ENCODE measurements at places on chromosomes 4 and X. TPM values are rescaled to one million over a fixed set of nuclear protein-coding genes. Genes with fewer than 3 reads are reported as not detected.
A peak's percentile ranks its signal among the peaks of the same experiment; 100 is the strongest.

Gene NSG1
- under 0.01 TPM for total RNA-seq

DNA sequence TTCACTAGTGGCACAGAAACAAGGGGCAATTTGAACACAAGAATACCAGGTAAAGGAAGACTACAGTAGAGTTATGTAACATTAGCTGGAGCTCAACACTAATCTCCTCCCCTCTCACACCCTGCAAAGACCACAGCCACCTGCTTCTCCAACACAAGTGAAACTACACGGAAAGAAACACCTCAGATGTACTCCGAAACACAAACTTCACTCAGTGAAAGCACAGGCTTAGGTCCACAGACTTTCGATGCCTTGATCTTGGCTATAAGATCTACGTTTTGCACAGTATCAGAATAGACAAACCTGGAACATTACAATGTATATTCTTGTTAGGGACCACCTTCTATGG lies 7.6 kb downstream of the ACSL1 start:
- DNase-seq = no peak
- H3K27me3 ChIP-seq = no peaks in the 10 kb centered on the region
- peaks cover 4% of the 10 kb centered on the region for H3K4me1 ChIP-seq
- no peak overlapping the region for H3K4me3 ChIP-seq

DNA sequence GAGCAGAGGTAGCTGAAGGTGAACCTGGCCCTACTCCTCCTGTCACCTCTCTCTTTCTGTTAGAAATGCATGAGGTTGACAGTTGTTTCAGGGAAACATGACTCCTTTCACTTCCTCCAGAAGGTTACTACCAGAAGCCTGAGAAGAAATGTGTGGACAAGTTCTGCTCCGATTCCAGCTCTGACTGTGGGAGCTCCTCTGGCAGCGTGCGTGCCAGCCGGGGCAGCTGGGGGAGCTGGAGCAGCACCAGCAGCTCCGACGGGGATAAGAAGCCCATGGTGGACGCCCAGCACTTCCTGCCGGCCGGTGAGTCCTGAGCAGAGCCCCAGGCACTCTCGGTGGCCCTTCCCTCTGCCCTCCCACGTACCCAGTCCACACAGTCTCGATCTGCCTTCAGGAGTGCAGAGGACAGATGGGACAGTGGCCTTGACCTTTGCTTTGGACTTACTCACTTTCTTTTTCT lies 61.3 kb upstream of the TLR2 start:
- no peaks in the 10 kb centered on the region for H3K4me1 ChIP-seq
- no peak overlapping the region for H3K27ac ChIP-seq
- DNase-seq = no peak

DNA sequence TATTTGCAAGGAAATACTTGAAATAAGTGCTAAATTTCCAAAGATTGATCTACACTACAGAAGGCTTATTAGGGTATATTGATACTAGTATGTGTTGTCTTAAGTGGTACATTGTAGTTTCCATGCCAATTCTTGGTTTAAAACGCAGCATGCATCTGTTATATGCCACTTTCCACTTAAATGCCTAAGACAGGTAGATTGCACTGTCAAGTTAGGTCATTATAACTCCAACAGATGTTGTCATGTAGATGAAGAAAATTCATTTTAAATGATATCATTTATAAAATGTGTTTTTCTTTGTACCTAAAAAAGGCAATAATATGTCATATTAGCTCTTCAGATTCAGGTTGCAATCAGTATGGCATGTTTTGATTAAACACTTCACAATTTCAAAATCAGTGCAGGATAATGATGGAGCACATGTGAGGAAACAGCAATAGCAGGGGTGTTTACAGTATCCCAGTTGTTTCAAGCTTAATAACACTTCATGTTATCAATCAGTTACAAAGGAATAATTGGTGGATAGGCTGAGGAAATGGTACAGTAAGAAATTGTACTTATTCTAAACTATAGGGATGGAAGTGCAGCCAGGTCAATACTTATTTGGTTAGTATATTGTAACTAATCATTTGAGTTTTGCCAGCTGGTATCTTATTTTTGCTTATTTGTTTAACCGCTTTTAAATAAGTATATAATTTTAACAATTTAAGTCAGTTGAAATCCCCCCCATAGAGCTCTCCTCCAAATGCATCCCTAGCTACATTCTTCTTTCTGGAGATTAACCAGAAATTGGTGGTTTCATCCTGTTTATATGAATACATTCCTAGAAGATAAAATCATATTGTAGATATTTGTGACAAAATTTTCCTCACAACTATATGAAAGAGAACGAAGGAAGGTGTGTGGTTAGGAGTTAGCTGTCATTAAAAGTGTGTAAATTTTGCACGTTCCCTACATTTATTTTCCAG lies 454.4 kb upstream of the ATOH1 start:
- H3K4me1 ChIP-seq = no peaks in the 10 kb centered on the region
- H3K36me3 ChIP-seq = no peaks in the 10 kb centered on the region
- no peaks in the 10 kb centered on the region for H3K27me3 ChIP-seq
- peak; percentile 12 for DNase-seq
- no peak overlapping the region for H3K4me3 ChIP-seq

GRCh38 chr4:3388471-3389232 lies 53.1 kb upstream of the HGFAC start:
- no peaks in the 10 kb centered on the region for H3K27me3 ChIP-seq
- H3K4me1 ChIP-seq = peaks cover 3% of the 10 kb centered on the region

DNA sequence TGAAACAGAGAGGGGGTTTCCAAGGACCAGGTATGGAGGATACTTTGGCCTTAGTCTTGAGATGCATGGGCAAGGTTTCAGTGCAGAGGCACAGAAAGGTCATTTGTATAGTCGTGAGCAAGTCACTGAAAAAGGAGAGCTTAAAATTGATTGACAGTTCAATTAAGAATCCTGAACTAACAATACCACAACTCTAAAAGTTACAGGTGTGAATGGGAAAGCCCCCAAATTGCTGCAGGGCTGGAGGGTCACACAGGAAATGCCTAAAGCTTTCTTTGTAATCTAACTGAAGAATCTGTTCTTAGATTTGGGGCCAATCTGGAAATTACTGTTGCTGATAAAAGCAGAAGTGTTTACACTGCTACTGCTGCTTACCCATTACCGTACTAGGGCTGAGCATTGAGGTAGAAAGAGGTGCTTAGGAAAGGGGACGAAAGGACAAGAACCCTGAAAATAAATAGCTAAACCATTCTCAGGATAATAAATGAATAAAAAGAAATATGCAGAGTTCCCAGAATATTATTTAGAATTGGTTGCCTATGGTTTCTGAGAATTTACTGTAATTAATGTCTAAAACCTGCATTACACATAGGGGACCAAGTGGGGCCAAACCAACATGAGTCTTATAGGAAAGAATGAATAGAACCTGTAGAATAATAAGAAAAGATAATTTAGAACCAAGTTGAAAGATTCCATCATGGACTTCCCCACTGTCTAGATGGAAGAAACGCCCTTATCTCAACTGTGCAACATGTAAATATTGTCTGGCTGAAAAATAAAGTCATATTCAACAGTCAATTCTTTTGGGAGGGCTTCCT lies 91.9 kb upstream of the PPP1R2C start:
- no peak overlapping the region for H3K4me3 ChIP-seq
- H3K36me3 ChIP-seq = no peaks in the 10 kb centered on the region
- no peaks in the 10 kb centered on the region for H3K27me3 ChIP-seq
- H3K4me1 ChIP-seq = no peaks in the 10 kb centered on the region

Gene MTMR8
- total RNA-seq = 1.0 TPM

GRCh38 chr4:83382850-83383249 lies 48.2 kb upstream of the HPSE start:
- DNase-seq = no peak
- no peaks in the 10 kb centered on the region for H3K4me1 ChIP-seq
- H3K27ac ChIP-seq = no peak overlapping the region
- H3K27me3 ChIP-seq = no peaks in the 10 kb centered on the region

GRCh38 chr4:22474636-22475310 lies 41.1 kb downstream of the ADGRA3 start:
- H3K36me3 ChIP-seq = no peaks in the 10 kb centered on the region
- no peaks in the 10 kb centered on the region for H3K27me3 ChIP-seq
- peaks cover 2% of the 10 kb centered on the region for H3K4me1 ChIP-seq
- H3K4me3 ChIP-seq = no peak overlapping the region
- DNase-seq = no peak

DNA sequence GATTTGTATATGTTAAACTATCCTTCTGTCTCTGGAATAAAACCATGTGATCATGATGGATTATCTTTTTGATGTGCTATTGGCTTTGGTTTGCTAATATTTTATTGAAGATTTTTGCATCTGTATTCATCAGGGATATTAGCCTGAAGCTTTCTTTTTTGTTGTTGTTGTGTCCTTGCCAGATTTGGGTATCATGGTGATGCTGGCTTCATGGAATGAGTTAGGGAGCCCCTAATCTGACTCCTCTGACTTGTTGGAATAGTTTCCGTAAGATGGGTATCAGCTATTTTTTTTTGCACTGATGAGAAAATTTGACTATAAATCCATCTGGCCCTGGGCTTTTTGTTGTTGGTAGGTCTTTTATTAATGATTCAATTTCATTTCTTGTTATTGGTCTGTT lies 45.7 kb downstream of the ATP10D start:
- H3K4me3 ChIP-seq = no peak overlapping the region
- no peak overlapping the region for H3K27ac ChIP-seq
- H3K27me3 ChIP-seq = no peaks in the 10 kb centered on the region
- peak; percentile 66 for DNase-seq
- peaks cover 21% of the 10 kb centered on the region for H3K4me1 ChIP-seq
- no peaks in the 10 kb centered on the region for H3K36me3 ChIP-seq

Gene FOXR2
- not detected for total RNA-seq

Gene CCNG2
- 21.6 TPM for total RNA-seq

Gene SOX3
- not detected for total RNA-seq

- no peak for DNase-seq
- no peaks in the 10 kb centered on the region for H3K27me3 ChIP-seq
- no peaks in the 10 kb centered on the region for H3K4me1 ChIP-seq
- H3K4me3 ChIP-seq = no peak overlapping the region
- no peak overlapping the region for H3K27ac ChIP-seq
Observed at GRCh38 chrX:120464411-120464810, 4.7 kb downstream of the LAMP2 start.

Gene BEX2
- 2.8 TPM for total RNA-seq

DNA sequence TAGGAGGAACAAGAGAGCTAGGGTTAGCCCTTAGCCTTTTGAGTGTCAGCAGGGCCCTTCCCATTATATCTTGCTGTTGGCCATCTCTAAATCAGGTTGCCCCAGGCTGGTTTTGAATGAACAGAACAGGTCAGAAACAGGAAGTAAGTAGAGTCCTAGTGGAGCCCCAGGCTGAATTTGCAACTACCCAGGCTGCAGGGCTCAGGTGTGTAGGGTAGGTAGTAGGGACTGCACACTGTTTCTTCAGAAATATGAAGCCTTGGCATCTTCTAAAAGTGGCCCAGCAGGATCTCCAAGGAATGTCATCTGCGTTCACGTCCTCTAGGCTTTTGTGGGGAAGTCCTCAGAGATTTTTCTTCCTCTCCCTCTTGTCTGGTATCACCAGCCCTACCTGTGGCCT lies 90.2 kb downstream of the ADGRG4 start:
- H3K4me1 ChIP-seq = no peaks in the 10 kb centered on the region
- H3K36me3 ChIP-seq = no peaks in the 10 kb centered on the region
- H3K27ac ChIP-seq = no peak overlapping the region

Gene SLC38A5
- total RNA-seq = 21.8 TPM

GRCh38 chr4:164874789-164875188 lies 2.2 kb upstream of the APELA start:
- H3K4me3 ChIP-seq = no peak overlapping the region
- DNase-seq = no peak
- no peak overlapping the region for H3K27ac ChIP-seq
- no peaks in the 10 kb centered on the region for H3K36me3 ChIP-seq
- H3K4me1 ChIP-seq = no peaks in the 10 kb centered on the region

Gene FGD1
- total RNA-seq = 4.5 TPM

All from fibroblast of lung (primary cell).